CD4-positive, alpha-beta T cell treated with Interleukin-17A for 4 hours (primary cell): ENCODE measurements at places on chromosomes 13 and 19.

GRCh38 chr13:61696676-61697075 lies 281.0 kb upstream of the PCDH20 start:
- DNase-seq = no peak

- no peak for DNase-seq
These were observed 7.3 kb upstream of the ZNF460 start for GRCh38 chr19:57273014-57273413.

- no peak for DNase-seq
These were observed 19.3 kb upstream of the SDHAF1 start for GRCh38 chr19:35975608-35976214.

GRCh38 chr13:76489274-76489673 lies 396.9 kb downstream of the KCTD12 start:
- DNase-seq = no peak

- no peak for DNase-seq
These were observed 76.5 kb upstream of the GPR12 start for GRCh38 chr13:26837102-26837501.

DNA sequence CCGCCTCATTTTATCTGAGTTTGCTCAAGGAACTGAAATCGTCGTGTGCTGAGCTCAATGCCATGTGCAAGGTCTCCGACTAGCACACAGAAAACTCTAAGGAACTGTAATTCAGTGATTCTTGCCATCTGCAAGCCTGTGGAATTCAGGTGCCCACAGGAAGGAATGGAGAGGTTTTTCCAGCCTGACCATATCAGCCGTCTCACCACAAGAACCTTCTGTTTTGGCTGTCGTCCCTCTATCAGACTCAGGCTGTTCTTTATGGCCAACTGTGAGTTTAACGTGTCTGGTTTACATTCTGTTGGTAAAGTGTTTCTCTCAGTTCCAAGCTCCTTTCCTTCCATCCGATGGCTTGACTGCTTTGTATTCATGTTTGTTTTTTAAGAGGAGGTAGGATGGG lies 293.5 kb downstream of the SPRY2 start:
- no peak for DNase-seq
